ENCODE measurements at places on chromosomes 11 and 22.

DNA sequence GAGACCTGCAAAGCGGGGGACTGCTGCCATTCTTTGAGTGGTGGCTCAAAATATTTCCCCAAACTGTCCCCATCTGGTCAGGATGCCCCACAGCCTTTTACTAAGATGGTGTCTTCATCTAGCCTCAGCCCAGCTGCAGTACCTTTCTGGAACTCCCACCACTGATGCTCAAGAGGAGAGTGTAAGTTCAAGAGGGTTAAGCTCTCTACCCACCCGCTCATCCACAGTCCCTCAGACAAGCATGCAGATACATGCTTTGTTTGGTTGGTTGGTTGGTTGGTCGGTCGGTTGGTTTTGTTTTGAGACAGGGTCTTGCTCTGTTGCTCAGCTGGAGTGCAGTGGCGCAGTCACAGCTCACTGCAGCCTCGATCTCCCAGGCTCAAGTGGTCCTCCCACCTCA lies 14.5 kb upstream of the CAVIN3 start:
- DNase-seq: no peak

GRCh38 chr11:11416502-11416901 lies 63.5 kb upstream of the CSNK2A3 start:
- DNase-seq: no peak

DNA sequence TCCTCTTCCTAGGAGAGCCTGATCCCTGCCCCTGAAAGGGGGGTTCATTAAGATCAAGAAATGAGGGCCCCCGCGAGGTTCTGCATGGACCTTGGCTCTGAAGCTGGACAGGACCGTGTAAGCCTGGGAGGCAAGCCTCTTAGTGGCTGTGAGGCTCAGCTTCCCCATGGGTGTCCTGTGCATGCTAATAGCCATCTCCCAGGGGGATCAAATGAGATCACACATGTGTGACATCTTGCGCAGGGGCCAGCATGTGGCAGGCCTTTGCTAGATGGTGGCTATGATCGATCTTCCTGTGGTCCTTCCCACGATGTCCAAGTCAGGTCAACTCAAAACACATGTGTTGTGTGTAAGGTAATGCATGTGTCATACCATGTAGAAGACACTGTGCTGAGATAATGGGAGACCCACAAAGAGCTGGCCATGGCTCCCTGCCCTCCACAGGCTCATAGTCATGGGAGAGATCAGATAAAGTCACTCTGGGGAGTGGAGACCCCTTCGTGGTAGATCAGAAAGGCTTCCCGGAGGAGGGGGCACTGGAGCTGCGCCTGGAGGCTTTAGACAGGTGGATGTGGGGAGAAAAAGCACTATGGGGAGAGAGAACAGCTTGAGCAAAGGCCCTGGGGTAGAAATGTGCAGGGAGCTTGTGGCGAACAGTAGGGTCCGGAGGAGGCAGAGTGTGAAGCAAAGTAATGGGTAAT lies 3.7 kb downstream of the RAC2 start:
- DNase-seq: no peak

GRCh38 chr11:74388678-74389327 lies 9.4 kb downstream of the PGM2L1 start:
- peak; percentile 72 for DNase-seq

DNA sequence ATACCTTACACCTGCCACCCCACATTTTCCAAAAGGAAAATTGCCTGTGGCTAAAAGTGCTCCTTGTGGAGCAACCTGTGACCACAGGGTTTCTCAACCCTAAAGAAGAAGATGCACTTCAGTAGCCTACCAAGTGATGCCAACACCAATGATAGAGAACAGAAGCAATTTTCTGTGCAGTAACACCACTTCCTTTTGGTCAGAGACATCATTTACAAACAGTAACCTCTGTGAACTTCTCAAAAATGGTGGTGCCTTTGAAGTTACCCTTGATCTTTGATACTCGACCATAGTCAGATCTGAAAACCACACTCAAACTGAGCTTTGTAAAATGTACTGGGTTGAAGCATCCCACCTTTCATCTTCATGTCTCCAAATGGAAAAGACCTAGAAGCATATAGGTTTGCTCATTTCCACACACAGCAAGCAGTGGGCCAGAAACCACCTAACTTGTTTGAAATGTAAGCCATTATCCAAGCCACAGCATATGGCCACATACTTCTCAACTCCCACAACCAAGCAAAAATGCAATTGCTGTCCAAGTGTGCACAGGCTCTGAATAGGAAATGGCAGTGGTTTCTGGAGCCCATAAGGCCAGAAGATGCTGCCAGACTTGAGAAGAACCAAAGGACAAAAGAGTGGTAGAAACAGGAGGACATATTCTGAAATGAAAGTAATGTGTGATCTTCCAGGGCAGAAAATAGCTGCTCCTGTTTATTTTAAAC lies 24.3 kb downstream of the MPPED2 start:
- no peak for DNase-seq

DNA sequence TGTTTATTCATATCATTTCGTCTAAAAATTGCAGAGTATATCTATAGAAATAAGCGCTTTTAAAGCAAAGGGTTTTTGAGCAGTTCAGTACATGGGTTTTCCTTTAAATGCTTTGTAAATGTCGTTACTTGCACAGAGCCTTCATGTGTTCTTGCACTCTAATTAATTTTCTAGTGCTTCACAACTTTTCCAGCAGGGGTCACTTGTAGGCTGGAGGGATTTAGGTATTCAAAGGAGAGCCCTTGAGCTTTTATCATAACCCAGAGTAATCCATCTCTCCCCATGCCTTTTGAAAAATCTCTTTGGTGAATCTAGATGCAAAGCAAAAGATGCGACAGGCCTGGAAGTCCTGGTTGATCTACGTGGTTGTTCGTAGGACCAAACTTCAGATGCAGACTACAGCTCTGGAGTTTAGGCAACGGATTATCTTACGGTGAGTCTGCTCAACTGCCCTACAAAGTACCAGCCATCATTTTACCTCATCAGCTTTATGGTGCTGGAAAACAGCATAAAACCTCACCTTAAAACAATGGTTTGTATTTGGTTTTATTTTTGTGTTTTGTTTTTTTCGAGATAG lies 60.4 kb downstream of the SFI1 start:
- DNase-seq: no peak

DNA sequence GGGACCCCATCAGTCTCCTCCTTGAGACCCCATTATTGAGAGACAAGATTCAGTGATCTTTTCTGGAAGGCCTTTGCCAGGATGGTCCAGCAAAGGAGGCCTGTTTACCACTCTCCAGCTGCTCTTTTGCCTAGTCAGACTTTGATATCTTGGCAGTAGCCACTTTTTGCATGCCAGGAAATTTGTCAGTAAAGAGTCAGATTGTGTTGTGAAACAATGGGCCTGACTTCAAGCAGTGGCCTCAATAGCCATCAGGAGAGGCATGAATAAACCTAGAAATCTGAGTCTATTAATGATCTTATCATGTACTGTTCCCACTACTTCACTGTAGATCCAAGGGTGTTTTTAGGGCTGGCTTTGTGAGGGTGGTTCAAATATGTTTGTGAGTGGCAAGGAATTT lies 479.4 kb downstream of the JRKL start:
- DNase-seq: no peak

GRCh38 chr11:70526116-70527045 lies 128.1 kb downstream of the CTTN start:
- peak; percentile 26 for DNase-seq

GRCh38 chr11:31863170-31863832 lies 52.2 kb upstream of the PAX6 start:
- DNase-seq: no peak

DNA sequence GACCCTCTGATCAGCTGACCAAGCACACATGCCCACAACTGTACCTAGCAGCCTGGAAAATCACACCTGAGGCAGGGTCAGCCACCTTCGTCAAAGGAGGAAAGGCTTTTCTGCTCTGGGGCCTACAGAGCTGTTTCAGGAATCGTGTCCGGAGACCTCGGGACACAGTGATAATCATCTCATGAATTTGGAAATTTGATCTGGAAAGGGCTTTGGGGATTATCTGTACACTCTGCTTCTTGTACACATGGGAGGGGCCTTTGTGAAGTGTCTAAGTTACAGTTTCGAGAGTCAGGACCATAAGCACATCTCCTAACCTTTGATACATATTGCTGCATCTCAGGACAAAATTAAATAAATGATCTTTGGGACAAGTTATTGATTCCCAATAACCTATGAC lies 1421.2 kb upstream of the TENM4 start:
- no peak for DNase-seq

DNA sequence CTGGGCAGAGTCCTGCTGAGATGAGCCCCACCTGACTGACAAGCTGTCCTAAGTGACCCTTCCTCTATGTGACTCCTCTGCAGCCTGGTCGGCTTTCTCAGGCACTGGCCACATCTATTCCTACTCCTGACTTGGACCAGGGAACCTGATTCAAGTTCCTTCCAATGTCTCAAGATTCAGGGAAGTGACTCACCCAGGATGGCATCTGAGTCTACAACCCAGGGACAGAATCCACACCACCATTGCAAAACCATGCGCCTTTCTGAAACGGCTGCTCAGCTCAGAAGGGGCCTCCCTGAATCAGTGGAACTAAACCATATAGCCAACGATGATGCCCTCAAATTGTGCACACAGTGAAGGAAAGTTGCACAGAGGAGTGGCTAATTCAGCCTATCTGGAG lies 63.9 kb upstream of the CSNK2A3 start:
- DNase-seq: no peak

- DNase-seq: no peak
Observed at GRCh38 chr11:119612814-119613213, 116.2 kb downstream of the NECTIN1 start.

DNA sequence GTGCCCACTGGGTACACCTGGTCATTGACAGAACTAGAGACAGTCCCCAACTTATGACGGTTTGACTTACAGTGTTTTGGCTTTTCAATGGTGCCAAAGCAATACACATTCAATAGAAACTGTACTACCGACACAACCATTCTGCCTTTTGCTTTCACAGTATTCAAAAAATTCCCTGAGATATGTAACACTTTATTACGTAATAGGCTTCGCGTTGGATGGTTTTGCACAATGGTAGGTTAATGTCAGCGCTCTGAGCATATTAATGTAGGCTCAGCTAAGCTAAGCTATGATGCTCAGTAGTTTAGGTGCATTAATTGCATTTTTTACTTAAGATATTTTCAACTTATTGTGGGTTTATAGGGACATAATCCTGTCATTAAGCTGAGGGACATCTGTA lies 105.1 kb upstream of the B3GAT1 start:
- no peak for DNase-seq

DNA sequence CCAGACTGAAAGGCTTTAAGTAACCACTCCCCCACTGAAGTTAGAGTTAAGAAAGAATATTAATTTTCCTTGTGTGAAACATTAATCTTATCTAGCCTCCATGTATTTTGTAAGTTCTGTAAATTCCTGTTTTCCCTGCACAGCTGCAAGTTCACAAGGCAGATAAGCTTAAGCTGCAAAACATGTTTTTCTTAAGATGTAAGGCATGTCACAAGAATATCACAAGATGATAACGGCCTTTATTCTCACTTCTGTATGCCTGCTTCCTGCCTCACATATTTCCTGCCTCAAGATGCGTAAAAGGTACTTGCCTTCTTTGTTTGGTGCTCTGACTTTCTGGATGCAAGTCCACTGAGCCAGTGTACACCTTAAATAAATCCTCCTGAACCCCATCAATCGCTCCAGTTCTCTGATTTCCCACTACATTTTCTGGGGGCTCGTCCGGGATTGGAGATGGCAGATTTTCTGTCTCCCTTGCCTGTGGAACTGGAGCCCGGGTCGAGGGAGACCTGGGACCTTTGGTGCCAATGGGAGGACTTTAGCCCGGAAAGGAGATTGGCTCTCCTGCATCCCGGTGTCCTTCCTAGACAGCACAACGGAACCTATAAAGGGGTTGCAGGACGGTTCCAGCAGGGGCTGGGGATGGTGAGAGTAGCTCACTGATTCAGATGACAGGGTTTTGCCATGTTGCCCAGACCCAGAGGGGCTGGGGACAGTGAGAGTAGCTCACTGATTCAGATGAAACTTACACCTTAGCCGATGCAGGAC lies 30.2 kb downstream of the PPARA start:
- DNase-seq: no peak

DNA sequence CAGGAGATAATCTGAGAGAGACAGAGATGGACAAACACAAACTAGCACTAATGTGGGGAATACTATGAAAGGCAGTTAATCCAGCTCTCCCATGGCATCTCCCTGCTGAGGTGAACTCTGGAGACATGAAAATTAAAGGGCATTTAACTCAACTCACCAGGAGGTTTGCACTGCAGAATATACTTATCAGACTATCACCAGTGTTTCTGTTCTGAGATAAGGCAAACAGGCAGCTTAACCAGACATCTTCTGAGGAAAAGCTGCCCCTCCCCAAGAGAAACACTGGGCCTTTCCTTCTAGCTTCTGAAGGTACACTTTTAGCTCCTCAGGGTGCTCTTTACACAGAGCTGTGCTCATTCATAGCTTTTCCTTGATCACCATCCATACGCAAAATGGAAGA lies 85.5 kb downstream of the AMBRA1 start:
- no peak for DNase-seq

DNA sequence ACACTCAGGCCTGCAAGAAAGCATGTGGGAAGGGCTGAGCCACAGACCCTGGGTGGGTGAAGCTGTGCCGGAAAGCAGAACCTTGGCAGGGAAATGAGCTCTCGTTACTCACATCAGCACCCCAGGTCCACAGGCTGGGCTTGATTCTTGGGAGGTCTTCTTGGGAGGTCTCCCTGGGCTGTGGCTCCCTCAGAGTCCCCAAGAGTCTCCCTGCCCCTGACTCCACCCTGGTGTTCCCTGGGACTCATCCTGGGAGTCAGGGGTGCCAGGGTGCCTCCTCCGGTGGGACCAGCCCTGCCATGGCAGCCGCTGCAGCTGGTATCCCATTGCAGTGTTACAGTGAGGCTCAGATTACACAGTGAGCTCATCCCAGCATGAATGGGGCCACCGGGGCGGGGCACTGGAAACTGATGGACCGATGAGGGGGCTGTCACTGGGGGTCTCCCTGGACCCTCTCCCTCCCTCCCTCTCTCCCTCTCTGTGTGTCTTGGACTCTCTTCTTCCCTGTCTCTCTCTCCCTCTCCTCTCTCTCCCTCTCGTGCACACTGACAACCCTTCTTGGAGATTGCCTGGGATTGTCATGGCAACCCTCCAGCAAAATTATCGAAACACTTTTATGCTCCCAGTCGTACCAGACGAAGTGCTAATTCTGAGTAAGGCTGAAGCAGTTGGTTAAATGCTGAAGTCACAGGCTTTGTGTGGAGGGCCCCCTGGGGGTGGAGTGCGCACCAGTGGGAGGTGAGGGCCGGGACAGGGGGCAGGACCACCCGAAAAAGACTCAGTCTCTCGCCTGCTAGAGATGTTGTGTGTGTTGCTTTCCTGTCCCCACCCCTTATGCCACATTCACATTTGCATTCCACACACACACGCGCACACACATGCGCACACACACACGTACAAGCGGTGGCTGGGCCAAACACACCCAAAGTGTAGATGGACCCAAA lies 8.6 kb upstream of the C11orf96 start:
- DNase-seq: peak; percentile 28

DNA sequence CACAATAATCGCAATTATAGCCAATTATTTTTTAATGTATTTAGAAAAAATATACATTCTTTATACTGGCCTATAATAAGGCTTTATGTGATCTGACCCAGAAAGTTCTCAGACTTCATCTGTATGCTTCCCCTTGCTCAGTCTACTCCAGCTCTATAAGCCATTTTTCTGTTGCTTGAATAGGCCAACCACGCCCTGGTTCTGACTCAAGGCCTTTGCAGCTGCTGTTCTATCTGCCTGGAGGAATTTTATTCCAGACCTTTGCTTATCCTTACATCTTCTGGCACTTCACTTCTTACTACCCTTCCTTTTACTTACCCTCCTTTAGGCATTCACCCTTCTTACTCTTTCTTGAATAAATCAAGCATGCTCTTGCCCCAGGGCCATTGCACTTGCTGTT lies 54.9 kb upstream of the PDE3B start:
- no peak for DNase-seq

Measured in BE2C (cell line).